Stimulated activated CD4-positive, alpha-beta T cell treated with anti-CD3 and anti-CD28 coated beads, TNF-alpha, amount 100 ng/mL, for 1 hour (primary cell): ENCODE measurements at places on chromosomes 13 and 19.

DNA sequence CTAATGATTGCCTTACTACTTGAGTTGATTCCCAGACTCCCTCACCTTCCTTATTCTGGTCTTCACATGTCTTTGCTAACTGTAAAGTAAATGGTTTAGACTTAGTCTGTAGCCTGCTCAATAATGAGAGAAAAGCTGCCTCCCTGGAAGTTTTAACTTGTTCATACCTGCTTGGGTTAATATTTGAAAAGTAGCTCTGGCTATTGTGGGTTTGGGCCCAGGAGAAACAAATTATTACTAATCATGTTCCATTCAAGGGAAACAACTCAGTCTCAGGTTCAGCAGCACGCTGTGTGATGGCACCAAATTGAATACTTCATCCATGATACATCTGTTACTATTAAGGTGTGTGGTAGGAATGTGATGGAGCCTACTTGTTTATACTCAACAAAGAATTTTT is 75.0 kb downstream of the ZMYM2 start:
- no peak for DNase-seq

- DNase-seq, result no peak
Observed at GRCh38 chr19:19403373-19403901, 2.0 kb upstream of the GATAD2A start.

DNA sequence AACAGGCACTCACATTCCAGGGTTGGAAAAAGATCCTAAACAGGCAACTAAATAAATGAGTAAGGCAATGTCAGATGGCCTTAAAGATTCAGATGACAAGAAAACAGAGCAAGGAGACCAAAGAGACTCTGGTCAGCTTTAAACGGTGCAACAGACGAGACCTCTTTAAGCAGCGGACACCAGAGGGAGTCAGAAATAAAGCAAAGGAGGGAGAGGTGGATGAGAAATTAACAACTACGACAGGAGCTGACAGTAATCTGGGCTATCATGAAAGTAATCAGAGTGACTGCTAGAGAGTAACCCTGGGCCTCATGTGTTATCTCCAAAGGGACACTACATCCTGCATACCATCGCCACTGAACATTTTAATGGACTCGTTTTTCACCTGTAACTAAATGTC is 1.1 kb downstream of the ZNF550 start:
- no peak for DNase-seq

GRCh38 chr19:39412867-39413271 is 400 bp downstream of the PLEKHG2 start:
- no peak for DNase-seq

DNA sequence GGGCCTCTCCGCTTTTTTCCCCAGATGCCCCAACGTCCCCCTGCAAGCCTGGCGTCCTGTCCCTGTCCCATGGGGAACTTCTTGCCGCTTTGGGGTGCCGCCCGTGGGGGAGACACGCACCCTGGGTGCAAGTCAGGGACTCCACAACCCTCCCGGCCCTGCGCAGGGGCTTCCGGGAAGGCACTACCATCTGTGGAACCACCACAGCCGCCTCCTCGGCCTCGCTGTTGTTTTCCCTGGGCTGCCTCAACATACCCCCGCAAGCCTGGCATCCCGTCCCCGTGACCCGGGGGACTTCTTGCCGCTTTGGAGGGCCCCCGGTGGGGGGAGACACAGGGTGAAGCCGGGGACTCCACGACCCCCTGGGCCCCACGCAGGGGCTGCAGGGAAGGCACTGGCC is 238.4 kb downstream of the TUBA3C start:
- no peak for DNase-seq

DNA sequence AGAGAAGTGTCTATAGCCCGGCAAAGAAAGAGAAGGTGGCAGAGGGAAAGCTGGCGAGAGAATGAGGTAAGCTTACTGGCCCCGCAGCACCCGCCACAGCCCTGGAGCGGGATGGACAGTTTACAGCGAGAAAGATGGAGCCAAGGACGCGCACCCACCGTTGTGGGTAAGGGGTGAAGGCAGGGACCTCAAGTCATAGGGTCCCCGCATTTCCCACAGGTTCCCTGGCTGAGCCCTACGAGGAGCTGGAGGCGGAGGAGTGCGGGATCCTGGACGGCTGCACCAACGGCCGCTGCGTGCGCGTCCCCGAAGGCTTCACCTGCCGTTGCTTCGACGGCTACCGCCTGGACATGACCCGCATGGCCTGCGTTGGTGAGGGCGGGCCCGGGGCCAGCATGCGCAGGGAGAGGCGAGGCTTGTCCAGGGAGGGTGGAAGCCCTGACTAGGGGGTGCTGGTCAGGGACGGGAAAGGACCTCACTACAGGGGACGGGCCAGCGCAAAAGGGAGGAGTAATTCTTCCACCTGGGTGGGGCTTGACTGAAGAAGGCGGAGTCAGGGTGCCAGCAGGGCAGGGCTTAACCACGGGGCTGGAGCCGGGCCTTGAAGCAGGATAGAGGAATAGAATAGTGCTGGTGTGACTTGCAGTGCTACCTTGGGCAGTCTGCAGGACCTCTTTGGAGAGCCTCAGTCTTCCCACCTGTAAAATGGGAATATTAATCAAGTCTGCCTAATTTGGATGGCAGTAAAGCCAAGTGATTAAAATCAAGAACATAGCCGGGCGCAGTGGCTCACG is 26.5 kb downstream of the LTBP4 start:
- DNase-seq, result no peak

GRCh38 chr19:16019691-16020448 is 56.4 kb upstream of the TPM4 start:
- DNase-seq, result no peak

DNA sequence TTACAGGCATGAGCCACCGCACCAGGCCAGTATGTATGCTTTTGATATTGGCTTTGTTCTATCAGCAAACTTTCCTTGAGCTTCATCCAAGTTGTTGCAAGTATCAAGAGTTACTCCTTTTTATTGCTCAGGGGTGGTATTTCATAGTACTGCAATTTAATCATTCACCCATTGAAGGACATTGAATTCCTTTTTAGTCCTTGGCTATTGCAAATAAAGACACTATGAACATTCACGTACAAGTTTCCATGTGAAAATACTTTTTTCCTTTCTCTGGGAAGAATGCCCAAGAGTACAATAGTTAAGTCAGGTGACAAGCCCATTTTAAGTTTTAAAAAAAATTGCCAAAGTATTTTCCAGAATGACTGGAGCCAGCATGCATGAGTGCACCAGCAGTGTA is 20.4 kb downstream of the CEACAM3 start:
- no peak for DNase-seq

DNA sequence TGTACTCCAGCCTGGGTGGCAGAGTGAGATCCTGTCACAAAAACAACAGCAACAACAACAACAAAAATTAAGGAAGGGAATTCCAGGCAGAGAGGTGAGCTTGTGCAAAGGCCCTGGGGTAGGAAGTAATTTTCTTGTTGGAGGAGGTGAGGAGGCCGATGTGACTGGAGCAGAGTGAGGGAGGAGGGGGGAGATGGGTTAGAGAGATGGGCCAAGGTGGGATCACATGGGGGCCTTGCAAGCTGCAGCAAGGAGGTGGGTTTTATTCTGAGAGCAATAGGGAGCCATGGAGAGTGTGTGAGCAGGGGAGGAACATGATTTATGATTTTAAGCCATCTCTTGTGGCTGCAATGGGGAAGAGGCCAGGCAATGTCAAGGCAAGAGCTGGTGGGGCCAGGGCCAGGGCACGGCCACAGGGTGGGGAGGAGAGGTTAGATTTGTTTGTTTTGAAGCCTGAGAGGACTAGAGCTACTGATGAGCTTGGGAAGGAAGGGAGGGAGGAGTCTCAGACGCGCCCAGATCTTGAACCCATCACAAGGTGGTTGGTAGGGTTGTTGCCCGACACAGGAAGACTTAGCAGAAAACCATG is 12.5 kb upstream of the COMP start:
- no peak for DNase-seq

GRCh38 chr13:28753208-28753892 is 34.6 kb upstream of the SLC46A3 start:
- no peak for DNase-seq

DNA sequence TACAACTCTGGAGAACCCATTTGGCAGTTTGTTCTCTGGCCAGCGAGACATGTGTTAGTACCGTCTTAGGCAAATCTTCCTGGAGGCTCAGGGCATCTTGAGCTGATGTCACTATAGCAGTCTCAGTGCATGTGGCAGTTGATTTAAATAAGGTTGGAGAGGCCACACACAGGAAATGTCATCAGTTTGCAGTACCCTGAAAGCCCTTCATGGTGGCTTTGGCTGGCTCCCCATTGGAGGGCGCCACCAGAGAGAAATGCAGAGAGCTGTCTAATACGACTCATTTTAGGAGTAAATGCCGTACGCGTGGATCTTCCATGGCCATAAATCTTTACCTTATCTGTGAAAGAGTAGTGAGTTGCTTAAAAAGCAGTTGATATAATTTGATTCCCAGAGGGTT is 163.1 kb downstream of the STK24 start:
- no peak for DNase-seq

GRCh38 chr13:112812306-112813055 is 122.6 kb downstream of the ATP11A start:
- no peak for DNase-seq

- no peak for DNase-seq
Observed at GRCh38 chr13:51494156-51494555, 41.3 kb upstream of the INTS6 start.

DNA sequence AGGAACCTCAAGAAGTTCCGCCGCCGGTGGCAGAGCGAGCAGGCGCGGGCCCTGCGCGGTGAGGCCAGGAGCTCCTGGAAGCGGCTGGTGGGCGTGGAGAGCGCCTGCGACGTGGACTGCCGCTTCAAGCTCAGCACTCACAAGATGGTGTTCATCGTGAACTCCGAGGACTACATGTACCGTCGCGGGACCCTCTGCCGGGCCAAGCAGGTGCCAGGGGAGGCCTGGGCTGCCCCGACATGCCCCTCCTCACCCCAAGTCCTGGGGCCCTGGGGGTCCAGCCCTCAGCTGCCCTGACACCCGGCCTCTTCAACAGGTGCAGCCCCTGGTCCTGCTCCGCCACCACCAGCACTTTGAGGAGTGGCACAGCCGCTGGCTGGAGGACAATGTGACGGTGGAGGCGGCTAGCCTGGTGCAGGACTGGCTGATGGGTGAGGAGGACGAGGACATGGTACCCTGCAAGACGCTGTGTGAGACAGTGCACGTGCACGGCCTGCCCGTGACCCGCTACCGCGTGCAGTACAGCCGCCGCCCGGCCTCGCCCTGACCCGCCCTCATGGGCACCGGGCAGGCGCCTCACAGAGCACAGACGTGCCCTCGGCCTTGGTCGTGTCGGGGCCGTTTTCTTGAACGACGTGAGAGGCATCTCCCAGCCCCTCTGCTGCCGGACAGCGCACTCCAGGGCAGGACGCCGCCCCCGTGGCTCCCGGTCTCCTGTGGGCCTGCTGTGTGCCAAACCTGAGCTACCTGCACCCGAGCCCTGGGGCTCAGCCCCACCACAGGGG is 10.4 kb upstream of the F2RL3 start:
- no peak for DNase-seq

- DNase-seq, result no peak
Observed at GRCh38 chr13:106471957-106472543, 63.4 kb downstream of the EFNB2 start.

DNA sequence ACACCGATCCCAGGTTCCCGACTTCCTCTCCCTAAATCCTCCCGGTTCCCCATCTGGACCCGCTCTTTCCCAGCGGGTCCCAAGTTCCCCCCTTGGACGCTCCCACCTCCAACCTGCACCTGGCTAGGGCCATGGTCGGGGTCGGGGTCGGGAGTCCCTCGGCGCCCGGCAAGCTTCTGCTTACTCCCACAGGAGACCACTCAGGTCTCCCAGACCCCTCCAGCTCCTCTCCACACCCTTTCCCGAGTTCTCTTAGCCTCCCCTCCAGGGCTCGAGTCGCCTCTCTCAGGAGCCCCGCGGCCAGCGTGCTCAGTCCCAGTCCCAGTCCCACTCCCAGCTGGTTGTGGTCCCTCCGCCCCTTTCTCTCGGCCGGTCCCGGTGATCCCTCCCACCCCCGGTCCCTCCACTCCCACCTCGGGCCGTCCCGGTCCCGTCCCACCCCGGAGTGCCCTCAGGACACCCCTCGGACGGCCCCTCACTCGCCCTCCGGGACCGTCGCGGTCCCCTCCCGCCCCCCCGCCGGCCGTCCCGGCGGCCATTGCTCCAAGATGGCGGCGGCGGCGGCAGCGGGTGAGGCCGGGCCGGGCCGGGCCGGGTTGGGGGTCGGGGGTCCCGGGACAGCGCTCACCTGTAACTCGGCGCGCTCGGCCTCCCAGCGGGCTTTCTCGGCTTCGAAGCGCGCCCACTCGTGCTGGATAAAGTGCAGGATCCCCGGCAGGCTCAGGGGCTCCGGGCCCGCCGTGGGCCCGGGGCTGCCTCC is at the start of gene FKRP:
Gene FKRP, plus strand, starts transcription at position 537 of the 760 bp plus-strand sequence. CDS start 9,394 bp downstream, outside the sequence.
- no peak for DNase-seq

- DNase-seq, result no peak
Observed at GRCh38 chr19:36876993-36877938, 26.6 kb downstream of the ZNF345 start.

DNA sequence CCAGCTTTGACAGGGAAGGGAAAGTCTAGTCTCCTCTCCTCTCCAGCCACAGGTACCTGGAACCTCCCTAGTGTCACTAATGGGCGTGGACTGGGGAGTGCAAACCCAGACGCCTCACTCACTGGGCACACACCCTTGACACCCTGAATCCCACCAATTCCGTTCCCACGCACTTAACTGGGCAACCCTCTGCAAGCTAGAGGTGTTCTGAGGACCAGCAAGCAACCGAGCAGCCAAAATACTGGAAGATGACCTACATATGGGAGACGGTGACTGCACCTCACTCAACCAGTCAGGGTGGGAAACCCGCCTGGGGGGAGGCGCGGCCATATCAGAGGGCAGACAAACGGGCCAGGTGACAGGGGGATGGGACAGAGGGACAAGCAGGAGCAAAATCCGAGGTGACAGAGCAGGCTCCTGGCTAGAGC is 991 bp downstream of the ABHD17A start:
- no peak for DNase-seq

GRCh38 chr19:42253245-42254088 is 1.5 kb downstream of the ERF start:
- DNase-seq, result peak; percentile 51

GRCh38 chr13:59877933-59878332 is 285.8 kb downstream of the DIAPH3 start:
- no peak for DNase-seq

GRCh38 chr13:23921451-23921888 is 24.2 kb upstream of the C1QTNF9B start:
- DNase-seq, result no peak

DNA sequence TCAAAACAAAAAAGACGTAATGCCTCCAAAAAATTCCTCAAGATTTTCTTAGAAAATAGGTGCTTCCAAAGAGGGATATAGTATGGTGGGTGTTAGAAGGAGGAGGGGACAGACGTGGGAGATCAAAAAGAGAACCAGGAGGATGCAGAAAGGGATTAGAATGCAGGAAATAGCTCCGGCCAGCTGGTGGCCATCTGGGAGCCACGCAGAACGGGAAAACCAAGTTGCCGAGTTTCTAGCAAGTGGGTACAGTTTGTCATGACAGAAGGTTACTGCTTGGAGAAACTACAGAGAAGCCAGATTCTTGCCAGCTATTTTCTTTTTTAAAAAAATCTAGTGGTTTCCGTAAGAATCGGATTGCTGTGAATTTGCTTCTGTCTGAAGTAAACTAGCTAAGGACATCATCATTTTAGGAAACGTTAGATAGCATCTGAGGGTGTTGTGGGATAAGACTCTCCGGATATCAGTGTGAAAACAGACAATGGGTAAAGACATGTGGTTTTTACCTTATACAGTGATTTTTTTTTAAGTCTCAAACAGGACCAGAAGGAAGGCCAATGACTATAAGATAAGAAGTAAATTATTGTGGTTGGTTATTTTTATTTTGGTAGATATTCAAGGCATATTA is 104.9 kb downstream of the HSPH1 start:
- no peak for DNase-seq
